Spinal cord (tissue), 10 donors: ENCODE measurements at places on chromosomes 2 and 18. TPM values are rescaled to one million over a fixed set of nuclear protein-coding genes. Genes with fewer than 3 reads are reported as not detected.

Gene APCDD1
- total RNA-seq, result 91.9 TPM

Gene FTCDNL1
- 6.1 TPM for total RNA-seq

DNA sequence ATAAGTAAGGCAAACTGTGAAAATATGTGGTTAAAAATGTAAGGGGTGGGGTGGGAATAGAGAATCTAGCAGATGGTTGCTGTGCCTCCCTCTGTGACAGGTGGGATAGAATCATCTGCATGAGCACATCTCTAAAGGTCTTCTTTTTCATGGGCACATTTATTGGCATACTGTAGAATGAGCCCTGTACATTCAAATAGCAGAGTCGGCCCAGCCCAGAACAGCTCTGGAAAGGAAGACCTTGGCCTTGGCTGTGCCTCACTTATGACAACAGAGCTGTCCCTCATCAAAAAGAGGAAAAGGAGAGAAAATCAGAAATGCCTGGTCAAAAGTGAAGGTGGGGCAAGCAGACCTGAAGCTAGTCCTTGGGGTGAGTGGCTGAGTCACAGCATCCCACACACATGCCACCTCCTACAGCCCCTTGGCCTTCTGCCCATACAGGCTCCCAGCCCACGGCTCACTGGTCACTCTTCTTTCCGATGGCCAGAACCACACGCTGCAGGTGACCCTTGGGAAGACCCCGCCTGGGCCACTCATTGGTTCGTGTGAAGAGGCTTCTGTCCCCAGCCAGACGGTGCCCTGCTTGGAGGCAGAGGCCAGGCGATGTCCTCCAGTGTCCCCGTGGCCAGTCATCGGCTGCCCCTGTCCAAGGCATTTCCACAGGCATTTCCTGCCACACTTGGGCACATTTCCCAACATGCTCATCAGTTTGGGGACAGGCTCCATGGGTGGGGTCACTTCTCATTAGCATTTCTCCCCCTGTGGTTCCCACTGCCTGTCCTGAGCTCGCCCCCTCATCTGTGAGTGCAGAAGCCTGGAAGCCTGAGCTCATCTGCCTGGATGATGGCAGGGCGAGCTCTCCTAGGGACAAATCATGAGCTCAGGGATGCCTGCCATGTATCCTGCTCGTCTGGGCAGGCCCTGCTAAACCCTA, 113.6 kb downstream of the MCFD2 start:
- peaks cover 8% of the 10 kb centered on the region for H3K4me1 ChIP-seq
- no peak overlapping the region for H3K4me3 ChIP-seq
- no peaks in the 10 kb centered on the region for H3K27me3 ChIP-seq
- no peaks in the 10 kb centered on the region for H3K36me3 ChIP-seq
- H3K27ac ChIP-seq, result no peak overlapping the region
- DNase-seq, result no peak

DNA sequence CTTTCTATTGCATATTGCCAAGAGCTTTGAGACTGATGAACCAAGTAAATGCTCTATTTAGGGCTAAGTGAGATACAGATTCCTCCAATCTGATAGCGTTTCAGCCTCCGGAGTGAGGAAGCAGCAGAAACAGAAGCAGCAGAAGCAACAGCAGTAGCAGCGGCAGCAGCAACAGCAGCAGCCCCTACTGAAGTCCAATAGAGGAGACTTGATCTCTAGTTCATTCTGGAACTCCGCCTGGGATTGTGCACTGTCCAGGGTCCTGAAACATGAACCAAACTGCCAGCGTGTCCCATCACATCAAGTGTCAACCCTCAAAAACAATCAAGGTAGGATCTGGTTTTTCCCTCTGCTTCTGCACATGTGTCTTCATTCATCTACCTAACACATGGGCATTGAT, at the start of gene DPP10:
TSS of gene DPP10 (plus strand) at position 132 of the 400 bp plus-strand sequence.
- peak; percentile 36 for DNase-seq
- peak within 1 kb of the TSS; percentile 4 for H3K4me3 ChIP-seq
- H3K4me1 ChIP-seq, result no peaks in the 10 kb centered on the region
- H3K27ac ChIP-seq, result no peak within 1 kb of the TSS
- no peaks in the 10 kb centered on the region for H3K27me3 ChIP-seq

DNA sequence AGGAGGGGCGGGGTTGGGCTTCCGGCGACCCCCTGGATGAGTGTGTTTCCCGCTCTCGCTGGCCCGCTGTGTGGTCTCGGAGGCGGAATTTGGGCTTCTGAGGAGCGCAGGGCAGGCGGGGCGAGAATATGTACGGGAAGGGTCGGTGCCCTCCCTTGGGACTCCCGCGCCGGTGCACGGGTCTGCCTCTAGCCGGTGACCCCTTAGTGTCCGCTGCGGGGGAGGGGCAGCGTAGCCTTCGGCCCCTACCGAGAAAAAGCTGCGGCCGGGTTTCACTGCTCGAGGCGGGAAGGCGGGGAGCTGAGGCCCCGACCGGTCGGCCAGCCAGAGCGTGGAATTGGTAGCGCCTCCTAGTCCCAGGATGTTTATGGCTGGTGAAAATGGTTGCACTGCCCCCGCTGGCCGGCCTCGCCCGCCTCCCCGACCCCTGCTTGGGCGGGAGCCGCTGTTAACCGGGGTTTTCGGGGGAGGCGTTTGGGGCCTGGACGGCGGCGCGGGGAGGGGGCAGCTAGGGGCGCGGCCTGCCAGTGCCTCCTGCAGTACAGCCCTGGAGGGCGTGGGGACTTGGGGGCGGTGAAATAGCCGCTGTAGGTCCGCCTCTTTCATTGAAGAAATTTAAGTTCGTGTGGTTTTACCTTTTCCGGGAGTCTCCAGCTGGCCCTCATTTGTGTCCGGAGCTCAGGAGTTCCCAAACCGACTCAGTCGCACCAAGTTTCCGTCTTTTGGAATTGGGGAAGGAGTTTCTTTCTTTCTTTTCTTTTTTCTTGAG, at the start of gene UGP2:
TSS of gene UGP2 (plus strand) at position 643 of the 769 bp plus-strand sequence. CDS start 290 bp downstream, outside the sequence.
- H3K4me3 ChIP-seq, result peak within 1 kb of the TSS; percentile 93
- no peaks in the 10 kb centered on the region for H3K27me3 ChIP-seq
- peak; percentile 49 for DNase-seq
- peaks cover 4% of the 10 kb centered on the region for H3K4me1 ChIP-seq
- H3K36me3 ChIP-seq, result no peaks in the 10 kb centered on the region

DNA sequence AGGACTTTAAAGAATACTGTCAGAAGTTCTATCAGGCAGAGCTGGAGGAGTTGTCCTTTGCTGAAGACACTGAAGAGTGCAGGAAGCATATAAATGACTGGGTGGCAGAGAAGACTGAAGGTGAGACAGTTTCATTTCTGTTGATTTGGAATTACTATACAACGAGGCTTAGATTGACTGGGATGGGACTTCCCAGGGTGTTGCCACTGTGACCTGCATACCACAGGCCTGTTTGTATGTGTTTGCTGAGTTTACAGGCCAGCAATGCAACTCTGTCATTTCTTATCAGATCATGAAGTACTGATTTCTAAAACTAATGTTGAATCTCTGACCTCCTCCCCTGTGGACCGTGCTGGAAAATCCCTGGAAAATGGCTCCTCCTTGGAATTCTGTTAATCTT, 11.8 kb downstream of the SERPINB8 start:
- H3K36me3 ChIP-seq, result no peaks in the 10 kb centered on the region
- no peak overlapping the region for H3K27ac ChIP-seq
- no peak for DNase-seq
- no peak overlapping the region for H3K4me3 ChIP-seq
- no peaks in the 10 kb centered on the region for H3K4me1 ChIP-seq

DNA sequence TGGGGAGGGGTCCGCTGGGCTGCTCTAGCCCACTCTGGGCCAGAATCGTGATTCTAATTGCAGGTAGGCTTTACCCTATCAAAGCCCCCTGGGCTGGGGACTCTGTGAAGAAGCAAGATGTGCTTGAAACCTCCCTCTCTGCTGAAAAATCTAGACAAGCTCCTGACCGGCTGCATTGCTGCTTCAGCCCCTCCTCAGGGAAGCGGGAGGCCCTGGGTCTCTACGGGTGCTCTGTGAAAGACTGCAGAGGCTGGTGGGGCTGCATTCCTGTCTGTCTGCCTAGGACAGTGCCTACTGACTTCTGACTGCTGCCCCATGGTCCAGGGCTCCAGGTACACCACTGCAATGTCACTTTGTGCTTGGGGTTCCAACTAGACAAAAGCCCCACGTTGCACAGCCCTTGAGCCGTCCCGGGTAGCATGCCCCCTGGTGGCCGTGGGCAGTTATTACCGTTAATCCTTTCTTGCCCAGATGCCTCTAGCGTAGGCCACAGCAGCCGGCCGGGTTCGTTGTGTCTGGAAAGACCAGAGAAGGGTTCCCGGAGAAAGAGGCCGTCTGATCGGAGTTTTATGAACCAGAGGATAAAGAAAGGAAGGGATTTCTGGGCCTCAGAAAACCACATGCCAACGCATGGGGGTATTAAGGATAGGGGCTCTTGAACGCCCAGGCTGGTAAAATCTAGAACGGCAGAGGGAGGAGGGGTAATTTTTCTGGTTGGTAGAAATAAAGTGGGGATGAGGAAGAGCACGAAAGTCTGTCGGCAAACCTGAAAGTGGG, 15.9 kb upstream of the C1QL2 start:
- H3K4me1 ChIP-seq, result no peaks in the 10 kb centered on the region
- DNase-seq, result no peak
- no peak overlapping the region for H3K4me3 ChIP-seq
- H3K36me3 ChIP-seq, result no peaks in the 10 kb centered on the region
- peaks cover 2% of the 10 kb centered on the region for H3K27me3 ChIP-seq

DNA sequence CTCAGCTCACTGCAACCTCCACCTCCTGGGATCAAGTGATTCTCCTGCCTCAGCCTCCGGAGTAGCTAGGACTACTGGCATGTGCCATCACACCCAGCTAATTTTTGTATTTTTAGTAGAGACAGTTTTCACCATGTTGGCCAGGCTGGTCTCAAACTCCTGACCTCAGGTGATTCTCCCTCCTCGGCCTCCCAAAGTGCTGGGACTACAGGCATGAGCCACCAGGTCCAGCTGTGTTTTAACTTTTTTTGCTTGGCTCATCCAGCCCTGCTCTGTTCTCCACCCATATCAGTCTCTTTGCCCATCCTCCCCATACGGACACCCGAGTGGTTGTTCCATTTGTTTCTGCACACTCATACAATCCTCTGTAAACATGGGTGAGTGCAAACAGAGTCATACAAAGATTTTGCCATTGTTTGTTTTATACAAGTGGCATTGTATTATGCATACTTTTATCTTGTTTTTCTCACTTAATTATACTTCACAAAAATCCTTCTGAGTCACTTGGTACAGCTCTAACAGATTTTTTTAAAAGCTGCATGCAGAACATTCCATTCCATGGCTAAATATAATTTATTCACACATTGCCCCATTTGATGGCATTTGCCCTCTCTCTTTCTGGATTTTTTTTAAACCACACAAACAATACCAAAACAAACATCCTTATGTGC, 5.3 kb downstream of the APOB start:
- H3K36me3 ChIP-seq, result no peaks in the 10 kb centered on the region
- H3K27me3 ChIP-seq, result peaks cover 5% of the 10 kb centered on the region
- no peak for DNase-seq
- H3K27ac ChIP-seq, result no peak overlapping the region
- peaks cover 7% of the 10 kb centered on the region for H3K4me1 ChIP-seq
- no peak overlapping the region for H3K4me3 ChIP-seq

DNA sequence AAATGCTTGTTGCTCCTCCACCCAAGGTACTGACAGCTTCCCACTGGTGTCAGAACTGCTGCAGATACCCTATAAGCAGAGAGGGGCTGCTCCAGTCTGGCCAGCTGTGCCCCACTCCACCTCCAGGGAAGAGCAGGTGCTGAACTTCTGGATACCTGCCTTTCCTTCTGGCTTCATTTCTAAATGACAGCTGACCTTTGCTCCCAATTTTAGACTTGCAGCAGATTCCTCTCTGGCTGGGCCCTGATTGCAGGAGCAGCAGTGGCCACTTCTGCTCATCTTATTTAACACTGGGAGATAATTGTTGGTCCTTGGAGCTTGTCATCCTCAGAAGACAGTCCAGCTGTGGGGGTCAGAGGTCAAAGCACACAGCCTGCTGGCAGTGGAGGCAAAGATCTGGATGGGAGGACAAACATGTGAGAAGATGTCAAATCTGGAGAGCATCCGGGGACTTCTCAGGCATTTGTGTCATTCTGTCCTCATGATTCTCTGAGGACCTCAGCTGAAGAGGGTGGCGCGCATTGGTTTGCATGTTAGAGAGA, 38.9 kb downstream of the SETBP1 start:
- peaks cover 31% of the 10 kb centered on the region for H3K4me1 ChIP-seq
- no peaks in the 10 kb centered on the region for H3K27me3 ChIP-seq
- peaks cover 8% of the 10 kb centered on the region for H3K36me3 ChIP-seq

GRCh38 chr2:55120634-55121359, 70.5 kb upstream of the RTN4 start:
- H3K27ac ChIP-seq, result peak overlapping the region; percentile 49
- no peaks in the 10 kb centered on the region for H3K36me3 ChIP-seq
- H3K4me1 ChIP-seq, result peaks cover 19% of the 10 kb centered on the region
- no peak overlapping the region for H3K4me3 ChIP-seq
- no peak for DNase-seq

DNA sequence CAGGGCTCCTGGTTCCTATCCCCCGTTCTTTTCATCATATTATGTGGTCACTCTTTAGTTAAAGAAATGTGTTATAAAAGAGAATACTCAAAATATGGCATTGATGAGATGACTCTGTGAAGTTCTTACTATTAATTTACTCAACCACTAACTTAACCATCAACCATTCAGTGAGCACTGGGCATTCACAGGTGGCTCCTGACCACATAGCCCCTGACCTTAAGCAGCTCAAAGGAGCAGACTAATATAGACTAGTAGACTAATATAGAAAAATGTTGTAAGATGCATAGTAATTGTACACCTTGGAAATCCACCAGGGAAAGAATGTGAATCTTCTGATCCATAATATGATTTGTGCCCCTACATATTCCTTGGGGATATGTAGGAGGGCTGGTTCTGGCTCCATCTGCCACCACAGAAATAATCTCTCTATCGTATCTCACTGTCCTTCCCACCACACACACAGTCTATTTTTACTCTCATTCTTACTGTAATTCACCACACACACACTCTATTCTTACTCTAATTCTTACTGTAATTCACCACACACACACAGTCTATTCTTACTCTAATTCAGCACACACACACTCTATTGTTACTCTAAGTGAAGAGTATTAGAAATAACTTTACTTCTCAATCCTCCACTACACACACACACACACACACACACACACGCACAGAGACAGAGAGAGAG, 188.9 kb upstream of the ITGA4 start:
- no peak overlapping the region for H3K27ac ChIP-seq
- no peaks in the 10 kb centered on the region for H3K4me1 ChIP-seq
- H3K36me3 ChIP-seq, result no peaks in the 10 kb centered on the region
- DNase-seq, result no peak

DNA sequence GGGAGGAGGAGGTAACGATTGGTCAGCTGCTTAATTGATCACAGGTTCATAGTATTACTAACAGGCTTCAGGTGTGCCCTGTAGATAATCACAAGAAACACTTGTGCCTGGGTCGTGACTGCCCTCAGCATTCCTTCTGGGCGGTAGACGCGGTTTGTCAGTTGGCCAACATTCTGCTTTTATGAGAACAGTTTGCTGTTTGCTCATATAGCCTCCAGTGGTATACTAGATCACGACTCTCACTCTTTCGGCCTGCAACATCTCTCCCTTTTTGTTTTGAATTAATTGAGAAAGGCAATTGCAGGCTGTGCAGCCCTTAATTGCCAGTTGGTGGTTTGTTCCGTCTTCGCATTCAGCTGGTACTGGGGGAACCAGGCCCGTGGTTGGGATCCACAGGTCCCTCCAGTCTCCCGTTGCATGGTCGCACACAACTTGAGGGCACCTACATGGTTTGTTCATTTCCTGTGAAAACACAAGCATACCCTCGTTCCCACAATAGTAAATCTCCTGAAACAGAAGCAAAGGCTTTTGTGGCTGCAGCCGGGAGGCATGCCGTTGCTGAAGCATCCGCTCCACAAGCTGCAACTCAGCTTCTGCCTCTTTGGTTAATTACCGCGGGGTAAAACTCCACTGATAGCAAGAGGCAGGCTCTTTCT, 30.3 kb upstream of the GPR17 start:
- H3K27ac ChIP-seq, result no peak overlapping the region
- H3K4me1 ChIP-seq, result peaks cover 5% of the 10 kb centered on the region
- DNase-seq, result no peak
- H3K36me3 ChIP-seq, result peaks cover 2% of the 10 kb centered on the region
